NCI-H146 (cell line): ENCODE measurements at places on chromosomes 5 and 9.

DNA sequence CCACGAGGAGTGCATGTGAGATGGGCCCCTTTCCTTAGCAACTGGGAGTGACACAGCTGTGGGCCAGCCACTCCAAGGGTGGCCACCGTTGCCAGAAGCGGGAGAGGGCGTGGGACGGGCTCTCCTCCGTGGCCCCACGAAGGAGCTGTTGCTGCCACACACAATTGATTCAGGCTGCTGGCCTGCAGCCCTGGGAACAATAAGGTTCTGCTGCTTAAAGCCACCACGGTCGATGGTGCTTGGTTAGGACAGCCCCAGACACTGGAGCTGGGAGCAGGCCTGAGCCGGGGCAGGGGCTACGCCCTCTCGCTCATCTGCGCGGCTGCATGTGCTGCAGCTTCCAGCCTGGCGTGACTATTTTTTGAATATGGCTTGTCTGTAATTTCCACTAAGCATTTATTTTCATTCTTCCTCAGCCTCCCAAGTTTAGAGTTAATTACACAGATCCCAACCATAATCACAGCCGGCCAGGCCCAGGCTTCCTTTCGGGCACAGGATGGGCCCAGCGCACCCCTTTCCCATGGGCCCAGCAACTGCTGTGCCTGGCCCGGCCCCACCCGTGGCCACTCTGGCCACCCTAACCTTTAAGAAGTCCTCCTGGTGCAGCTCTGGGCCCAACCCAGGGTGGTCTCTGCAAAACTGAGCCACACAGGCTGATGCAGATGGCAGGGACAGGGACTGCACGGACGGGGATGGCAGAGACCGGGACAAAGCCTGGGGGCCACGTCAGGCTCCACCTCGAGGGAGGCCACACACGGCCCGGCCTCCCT lies 49.7 kb downstream of the VAV2 start:
- DNase-seq = no peak

DNA sequence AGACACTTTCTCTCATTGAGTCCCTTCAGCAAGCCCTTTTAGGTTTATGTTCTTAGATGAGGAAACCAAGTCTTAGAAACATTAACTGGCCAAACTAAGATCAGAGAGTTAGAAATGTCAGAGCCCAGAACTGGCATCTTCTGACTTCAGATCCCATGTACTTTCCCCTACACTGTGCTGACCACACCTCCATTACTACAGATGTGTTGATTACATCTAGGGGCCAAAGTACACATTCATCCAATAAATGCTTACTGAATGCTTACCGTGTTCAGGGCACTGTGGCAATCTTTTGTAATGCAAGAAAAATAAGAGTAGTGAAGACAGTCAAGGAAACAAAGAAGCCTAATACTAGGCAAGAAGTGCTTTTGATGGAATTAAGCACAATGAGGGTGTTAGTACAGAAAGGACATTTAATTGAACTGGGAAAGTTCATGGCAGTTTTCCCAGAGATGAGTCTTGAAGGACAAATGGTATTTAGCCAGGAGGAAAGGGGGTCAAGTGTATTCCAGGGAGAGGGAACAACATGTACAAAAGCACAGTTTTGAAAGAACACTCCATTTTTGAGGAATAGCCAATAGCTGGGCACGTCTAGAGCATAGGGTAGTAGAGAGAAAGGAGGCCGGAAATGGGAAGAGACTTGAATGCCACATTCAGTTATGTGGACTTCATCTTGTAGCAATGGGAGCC lies 89.7 kb upstream of the CDKN2B start:
- DNase-seq = no peak

GRCh38 chr9:26502311-26502710 lies 390.3 kb downstream of the CAAP1 start:
- DNase-seq = no peak

DNA sequence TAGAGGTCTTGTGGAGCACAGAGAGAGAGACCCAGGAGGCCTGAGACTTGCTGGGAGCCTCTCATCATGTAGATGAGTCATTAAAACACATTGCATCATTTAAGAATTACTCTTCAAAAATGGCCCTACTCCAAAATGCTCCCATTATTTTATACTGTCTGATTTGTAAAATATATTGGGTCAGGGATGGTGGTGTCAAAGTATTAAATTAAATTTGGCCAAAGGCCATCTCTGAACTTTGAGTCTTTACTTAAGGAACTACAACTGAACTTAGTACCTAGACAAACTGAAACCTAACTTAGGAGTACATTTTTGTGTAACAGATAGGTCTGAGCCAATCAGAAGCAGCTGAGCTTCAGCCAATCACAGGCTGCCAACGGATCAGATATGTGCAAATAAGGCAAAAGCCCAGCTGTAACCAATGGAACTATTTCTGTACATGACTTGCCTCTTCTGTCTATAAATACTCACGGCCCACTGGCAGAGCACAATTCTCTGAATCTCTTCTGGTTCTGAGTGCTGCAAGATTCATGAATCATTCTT lies 657.2 kb downstream of the TLE1 start:
- DNase-seq = no peak

DNA sequence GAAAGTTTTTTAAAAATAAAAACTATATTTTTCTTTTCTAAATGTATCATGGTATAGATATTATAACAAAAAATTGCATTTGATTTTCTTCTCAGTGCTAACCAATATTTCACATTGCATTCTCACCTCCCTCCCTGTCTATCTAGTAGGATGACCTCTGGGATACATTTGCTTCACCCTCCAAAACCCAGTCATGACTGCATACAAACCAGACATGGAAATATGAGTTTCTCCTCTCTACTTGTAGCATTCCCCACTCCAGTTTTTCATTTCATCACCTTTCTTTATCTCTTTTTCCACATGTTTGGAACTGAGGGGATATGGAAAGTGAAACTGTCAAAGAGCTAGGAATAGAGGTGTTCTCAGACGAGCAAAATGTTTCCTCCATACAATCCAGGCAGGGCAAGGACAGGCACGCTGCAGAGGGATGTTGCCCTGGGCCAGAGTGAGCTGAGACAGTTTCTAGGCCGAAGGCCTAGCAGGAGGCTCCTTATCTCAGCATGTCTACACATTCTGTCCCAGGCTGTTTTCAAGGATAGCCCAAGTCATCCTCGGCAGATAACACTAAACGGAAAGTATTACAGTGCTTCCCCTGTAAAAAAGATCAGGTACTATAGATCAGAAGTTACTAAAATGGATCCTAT lies 46.7 kb downstream of the MEF2C start:
- no peak for DNase-seq

DNA sequence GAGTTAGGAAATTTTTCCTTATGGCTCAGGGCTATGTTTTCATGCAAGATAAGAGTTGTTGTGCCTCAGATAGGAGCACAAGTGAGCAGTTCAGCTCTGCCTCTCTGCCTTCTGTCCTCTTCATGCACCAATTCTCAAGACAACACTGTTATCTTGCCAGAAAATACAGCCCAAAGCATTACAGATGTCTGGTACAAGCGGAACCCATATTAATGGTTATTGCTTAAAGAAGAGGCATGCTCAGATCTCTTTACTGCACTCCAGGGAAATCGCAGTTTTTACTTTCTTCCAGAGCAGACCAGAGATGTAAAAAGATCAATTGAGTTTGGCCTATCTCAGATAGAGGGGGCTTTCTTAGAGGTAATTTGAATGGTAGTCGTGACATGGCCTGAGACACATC lies 361.6 kb upstream of the WWC1 start:
- no peak for DNase-seq

DNA sequence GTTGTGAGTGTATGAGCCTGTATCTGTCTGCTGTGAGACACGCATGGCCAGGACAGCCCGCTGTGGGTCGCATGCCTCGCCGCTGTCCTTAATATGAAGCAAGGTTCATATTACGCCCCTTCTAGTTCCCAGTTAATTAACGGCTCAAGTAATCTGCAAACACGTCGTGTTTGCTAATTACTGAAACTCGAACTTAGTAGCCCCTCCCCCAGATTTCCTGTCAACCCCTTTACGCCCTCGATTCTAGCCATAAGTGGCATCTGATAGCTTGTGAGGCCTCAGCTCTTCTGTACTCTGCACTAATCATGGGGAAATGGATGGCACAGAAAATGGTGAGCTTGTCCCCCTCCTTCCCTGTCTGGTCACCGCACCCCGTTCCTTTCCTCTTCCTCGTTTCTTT lies 116.9 kb upstream of the OTULINL start:
- peak; percentile 46 for DNase-seq

GRCh38 chr5:105754056-105754455 lies 1916.7 kb downstream of the EFNA5 start:
- DNase-seq = peak; percentile 25

- DNase-seq = no peak
Measured at GRCh38 chr9:69093471-69094103, 58.0 kb downstream of the FXN start.

DNA sequence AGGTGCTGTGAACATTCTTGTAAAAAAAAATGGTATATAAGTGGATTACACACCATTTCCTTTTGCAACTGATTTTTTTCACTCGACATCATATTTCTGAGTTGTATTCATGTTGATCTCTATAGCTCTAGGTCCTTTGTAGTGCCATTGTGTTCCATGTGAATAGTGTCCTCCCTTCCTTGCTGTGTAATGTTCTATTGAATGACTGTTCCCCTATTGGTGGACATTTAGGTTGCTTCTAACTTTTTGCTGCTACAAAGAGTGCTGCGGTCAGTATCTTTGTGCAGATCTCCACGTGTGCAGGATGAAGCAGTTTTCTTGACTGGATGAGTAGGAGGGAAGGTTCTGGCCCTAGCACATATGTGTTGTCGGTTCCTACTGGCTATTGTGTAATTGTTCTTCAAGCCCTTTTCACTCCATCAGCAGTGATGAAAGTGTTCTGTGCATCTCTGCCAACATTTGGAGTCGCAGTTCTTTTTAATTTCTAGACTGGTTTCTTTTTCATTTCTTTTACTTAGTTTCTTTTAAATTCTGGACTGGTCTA lies 20.2 kb downstream of the DAB2IP start:
- no peak for DNase-seq

DNA sequence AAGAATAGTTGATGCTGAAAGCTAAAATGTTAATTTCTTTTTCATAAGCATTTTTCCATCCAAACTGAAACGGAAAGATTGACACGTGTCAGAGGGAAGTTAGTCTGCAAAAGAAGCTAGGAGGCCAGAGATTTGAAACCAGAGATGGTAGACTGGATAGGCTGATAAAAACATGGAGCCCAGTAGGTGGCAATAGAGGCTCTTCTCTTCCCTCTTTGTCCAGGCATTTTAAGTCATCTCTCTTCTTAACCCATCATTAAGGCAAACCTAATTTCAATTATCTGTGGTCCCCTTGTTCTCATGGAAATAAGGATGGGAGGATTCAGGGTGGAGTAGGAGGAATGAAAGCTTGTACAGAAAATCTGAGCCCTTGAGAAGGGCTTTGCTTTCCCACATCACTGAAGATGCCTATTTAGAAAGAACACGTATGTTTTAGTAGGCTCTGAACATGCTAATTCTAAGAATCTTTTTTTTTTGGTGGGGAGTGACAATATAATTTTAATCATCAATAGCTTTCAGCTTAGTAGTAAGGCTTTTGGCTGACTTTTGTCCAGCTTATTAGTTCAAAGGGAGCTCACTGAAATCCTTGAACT lies 66.6 kb downstream of the ZNF474 start:
- peak; percentile 35 for DNase-seq

DNA sequence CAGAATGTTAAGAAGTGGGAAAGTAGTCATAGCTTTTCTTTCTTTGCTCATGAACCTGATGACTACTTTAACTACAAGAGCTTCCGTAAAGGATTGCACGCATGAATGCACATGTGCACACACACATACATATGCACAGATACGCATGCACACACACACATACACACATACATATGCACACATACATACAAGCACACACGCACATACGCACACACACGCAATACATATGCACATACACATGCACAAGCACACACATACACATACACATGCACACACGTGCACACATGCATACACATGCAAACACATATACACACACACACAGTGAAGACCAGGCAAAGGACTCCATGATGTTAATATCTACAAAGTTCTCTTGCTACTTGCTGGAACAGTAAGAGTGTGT lies 22.9 kb downstream of the LSM11 start:
- no peak for DNase-seq

- DNase-seq = no peak
Measured at GRCh38 chr5:114988096-114988495, 181.6 kb downstream of the TRIM36 start.

DNA sequence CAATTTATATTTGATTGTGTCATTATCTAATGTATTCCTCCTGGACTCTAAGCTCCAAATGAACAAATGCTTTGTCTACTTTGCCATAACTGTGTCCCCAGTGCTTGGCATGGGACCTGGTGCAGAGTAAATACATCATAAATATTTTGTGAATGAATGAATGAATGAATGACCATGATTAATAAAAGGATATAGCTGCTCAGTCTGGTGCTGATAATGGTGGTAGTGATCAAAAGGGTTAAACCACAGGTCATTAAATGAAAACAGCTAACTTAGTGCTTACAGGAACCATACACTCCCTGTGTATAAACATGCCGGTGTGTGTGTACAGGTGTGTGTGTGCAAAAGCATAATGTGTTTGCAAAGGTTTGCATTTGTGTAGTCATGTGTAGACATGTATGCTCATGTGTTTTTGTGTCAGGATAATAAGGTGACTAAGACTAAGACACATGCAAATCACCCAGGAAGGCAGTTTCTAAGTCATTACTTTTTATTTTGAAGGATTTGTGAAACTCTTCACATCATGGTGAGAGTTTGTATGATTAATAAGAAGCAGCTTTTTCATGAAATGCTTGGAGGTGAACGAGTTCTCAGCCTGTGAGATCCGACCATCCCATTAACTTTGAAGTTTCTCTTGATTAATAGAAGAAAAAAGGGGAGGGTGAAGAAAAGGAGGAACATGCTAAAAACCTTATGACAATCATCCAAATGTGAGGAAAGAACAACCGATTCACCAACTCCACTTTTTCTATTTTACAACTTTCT lies 24.6 kb downstream of the SPARC start:
- no peak for DNase-seq

DNA sequence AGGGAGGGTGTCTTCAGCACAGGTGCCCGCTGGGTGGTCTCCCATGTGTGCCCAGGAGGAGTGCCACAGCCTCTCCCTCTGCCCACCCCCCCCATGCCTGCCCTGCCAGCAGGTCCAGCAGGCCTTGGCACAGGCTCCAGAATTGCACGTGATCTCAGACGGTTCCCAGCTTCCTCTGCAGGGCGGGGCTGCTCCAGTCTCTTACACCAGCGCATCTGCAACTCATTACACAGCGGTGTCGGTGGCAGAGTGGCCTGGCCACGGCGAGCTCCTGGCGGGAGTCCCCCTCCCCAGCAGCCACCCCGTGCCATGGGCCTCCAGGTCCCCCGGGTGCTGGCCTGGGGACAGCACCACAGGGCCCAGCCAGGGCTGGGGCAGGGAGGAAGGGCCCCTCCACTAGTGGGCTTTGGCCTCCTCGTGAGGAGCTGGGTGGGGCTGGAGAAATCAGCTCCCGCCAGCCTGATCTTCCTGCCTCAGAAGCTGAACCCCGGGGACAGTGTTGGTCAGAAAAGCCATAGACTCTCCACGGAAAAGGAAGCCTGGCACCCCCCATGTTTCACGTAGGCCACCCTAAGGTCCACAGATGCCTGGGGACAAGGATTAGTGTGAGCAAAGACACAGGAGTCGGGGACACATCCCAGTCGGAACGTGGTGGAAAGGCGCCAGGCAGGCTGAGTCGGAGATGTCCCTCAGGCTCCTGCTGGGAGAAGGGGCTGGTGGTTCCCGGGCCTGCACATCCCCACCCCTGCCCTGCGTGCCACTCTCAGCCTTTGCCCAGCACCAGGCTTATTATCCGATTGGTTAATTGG lies 40.2 kb downstream of the RXRA start:
- no peak for DNase-seq

GRCh38 chr5:114192108-114192507 lies 169.8 kb upstream of the KCNN2 start:
- DNase-seq = no peak
